B cell (primary cell): ENCODE measurements at places on chromosomes 7 and 10. TPM values are rescaled to one million over a fixed set of nuclear protein-coding genes. Genes with fewer than 3 reads are reported as not detected.
A peak's percentile ranks its signal among the peaks of the same experiment; 100 is the strongest.

Gene TMEM236
- total RNA-seq = 0.27 and 0.34 TPM in 2 replicates

GRCh38 chr10:99977916-99978315 is 31.8 kb downstream of the DNMBP start:
- H3K4me1 ChIP-seq = peaks cover 66% of the 10 kb centered on the region
- DNase-seq = no peak
- H3K27me3 ChIP-seq = no peaks in the 10 kb centered on the region
- H3K36me3 ChIP-seq = no peaks in the 10 kb centered on the region
- no peak overlapping the region for H3K27ac ChIP-seq
- H3K4me3 ChIP-seq = no peak overlapping the region

- H3K4me3 ChIP-seq = no peak overlapping the region
- H3K27ac ChIP-seq = no peak overlapping the region
- no peaks in the 10 kb centered on the region for H3K27me3 ChIP-seq
- no peaks in the 10 kb centered on the region for H3K36me3 ChIP-seq
Observed at GRCh38 chr10:81136261-81136660, 598.6 kb downstream of the SH2D4B start.

DNA sequence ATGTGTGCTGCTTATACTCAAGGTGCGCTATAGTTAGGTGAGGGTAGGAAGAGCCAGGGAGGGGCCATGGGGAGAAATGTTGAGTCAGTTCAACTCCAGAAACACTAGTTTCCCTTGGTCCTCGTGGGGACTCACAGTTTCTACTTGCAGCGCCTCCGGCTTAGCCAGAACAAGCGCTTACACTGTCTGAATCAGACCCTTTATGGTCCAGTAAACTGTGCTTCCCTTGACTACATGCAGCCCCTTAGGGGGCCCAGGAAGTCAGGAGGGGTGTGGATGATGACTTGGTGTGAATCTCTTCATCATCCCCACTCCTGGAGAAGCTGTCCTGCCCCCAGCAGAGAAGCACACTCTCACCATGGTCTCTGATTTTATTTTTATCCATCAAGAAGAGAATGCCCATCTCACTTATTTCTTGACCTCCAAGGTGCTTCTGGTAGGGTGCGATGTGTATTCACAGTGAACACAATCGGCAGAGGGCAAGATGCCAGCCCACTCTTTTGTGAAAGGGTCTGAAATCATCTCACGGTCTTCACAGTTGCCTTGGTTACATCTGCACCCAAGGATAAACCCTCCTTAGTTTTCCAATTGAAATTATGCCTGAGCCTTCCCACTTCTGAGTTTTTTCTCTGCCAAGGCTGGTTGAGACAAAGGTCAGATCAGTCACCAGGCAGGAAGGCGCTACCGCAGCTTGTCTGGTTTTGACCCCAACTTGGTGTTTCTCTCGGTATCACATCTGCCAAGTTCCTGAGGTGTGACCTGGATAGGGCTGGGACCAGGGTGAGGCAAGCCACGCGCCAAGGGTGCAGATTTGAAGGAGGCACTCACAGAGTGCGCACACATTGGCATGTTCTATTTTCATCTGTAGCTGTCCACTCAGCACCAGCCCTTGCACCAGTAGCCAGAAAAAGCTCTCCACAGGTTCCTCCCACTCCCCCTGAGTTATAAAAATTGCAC is 62.7 kb upstream of the LRRC4 start:
- DNase-seq = no peak
- no peak overlapping the region for H3K4me3 ChIP-seq
- no peak overlapping the region for H3K27ac ChIP-seq

- DNase-seq = no peak
Observed at GRCh38 chr10:28217848-28218247, 85.0 kb downstream of the MPP7 start.

Gene GSTO2
- 0.89 and 1.4 TPM in 2 replicates for total RNA-seq

GRCh38 chr10:116848944-116849247 is 403 bp upstream of the ENO4 start:
- H3K27ac ChIP-seq = peak overlapping the region; percentile 77
- H3K4me3 ChIP-seq = peak overlapping the region; percentile 38
- H3K27me3 ChIP-seq = peaks cover 8% of the 10 kb centered on the region
- H3K36me3 ChIP-seq = no peaks in the 10 kb centered on the region
- H3K4me1 ChIP-seq = peaks cover 35% of the 10 kb centered on the region

Gene SPDYE6
- not detected in 2 replicates for total RNA-seq

GRCh38 chr7:132933072-132933458 is 148.8 kb downstream of the CHCHD3 start:
- H3K36me3 ChIP-seq = no peaks in the 10 kb centered on the region
- H3K27ac ChIP-seq = no peak overlapping the region
- no peak for DNase-seq
- no peak overlapping the region for H3K4me3 ChIP-seq
- H3K4me1 ChIP-seq = no peaks in the 10 kb centered on the region

- no peak overlapping the region for H3K4me3 ChIP-seq
- H3K4me1 ChIP-seq = no peaks in the 10 kb centered on the region
- peak; percentile 13 for DNase-seq
- H3K27ac ChIP-seq = no peak overlapping the region
- no peaks in the 10 kb centered on the region for H3K36me3 ChIP-seq
- H3K27me3 ChIP-seq = no peaks in the 10 kb centered on the region
Observed at GRCh38 chr10:397321-398068, 262.2 kb downstream of the ZMYND11 start.

Gene ACHE
- 0.15 and 0.24 TPM in 2 replicates for total RNA-seq

Gene MYO3A
- total RNA-seq = 1.4 and 1.7 TPM in 2 replicates

GRCh38 chr7:129247087-129247486 is 22.3 kb downstream of the AHCYL2 start:
- H3K4me3 ChIP-seq = no peak overlapping the region
- H3K4me1 ChIP-seq = no peaks in the 10 kb centered on the region
- no peak for DNase-seq
- H3K27me3 ChIP-seq = no peaks in the 10 kb centered on the region
- no peaks in the 10 kb centered on the region for H3K36me3 ChIP-seq

Gene SCIN
- 0.34 and 0.49 TPM in 2 replicates for total RNA-seq
